ENCODE measurements at places on chromosomes 1 and 21.
A peak's percentile ranks its signal among the peaks of the same experiment; 100 is the strongest.

- no peak for DNase-seq
These were observed at the start of gene C1orf87 for GRCh38 chr1:60073605-60074278. C1orf87 (minus strand) TSS chr1:60073770; CDS start chr1:60072643, 1,127 bp downstream.

DNA sequence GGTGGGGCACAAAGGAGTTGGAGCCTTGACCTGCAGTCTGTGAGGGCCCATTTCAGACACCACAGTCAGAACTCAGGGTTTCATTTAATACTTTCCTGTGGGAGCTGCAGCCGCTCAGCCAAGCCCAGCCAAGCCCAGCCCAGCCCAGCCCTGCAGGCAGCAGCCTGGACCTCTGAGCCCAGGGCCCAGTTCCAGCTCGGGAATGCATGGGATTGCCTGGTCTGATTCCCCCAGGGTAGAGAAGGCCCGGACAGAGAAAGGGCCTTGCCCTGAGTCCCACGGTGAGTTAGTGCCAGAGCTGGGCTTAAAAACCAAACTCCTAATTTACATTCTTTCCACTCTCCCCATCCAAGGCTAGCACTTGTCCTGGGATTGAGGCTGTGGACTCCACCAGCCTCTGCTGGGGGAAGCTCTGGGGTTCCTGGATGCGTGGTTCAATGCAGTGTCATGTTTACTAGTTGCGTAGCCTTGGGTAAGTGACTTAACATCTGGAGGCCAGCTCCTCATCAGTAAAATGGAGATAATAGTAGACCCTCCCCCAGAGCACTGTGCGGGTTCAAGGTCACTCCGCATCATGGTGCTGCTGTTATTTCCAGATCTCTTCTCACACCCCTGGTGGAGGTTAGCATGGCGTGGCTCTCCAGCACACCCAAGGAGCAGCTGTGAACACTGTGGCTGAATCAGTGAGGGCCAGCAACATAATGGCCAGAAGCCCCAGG, 29.2 kb upstream of the PKP1 start:
- DNase-seq, result no peak

GRCh38 chr1:172141341-172141881, 279.1 kb upstream of the C1orf105 start:
- DNase-seq, result no peak

GRCh38 chr1:95558791-95559190, 324.8 kb downstream of the RWDD3 start:
- no peak for DNase-seq

DNA sequence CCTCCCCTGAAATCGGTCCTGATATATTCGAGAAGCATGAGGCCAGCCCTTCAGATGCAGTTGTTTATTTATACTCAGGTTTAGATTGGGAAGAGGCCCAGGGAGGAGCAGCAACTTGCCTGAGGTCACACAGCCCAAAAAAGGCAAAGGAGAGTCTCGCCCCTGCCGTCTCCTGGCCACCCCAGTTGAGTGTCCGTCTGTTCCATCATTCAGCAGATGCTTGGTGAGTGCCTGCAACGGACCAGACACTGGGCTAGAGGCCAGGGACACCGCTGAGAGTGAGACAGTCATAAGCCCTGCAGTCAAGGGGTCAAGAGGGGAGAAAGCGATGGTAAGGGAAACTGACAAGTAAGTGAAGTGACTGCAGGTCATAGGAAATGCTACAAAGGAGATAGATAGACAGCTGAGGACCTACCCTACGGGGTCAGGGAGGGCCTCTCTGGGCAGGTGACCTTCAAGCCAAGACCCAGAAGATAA, 15.4 kb upstream of the SELENON start:
- DNase-seq, result no peak

DNA sequence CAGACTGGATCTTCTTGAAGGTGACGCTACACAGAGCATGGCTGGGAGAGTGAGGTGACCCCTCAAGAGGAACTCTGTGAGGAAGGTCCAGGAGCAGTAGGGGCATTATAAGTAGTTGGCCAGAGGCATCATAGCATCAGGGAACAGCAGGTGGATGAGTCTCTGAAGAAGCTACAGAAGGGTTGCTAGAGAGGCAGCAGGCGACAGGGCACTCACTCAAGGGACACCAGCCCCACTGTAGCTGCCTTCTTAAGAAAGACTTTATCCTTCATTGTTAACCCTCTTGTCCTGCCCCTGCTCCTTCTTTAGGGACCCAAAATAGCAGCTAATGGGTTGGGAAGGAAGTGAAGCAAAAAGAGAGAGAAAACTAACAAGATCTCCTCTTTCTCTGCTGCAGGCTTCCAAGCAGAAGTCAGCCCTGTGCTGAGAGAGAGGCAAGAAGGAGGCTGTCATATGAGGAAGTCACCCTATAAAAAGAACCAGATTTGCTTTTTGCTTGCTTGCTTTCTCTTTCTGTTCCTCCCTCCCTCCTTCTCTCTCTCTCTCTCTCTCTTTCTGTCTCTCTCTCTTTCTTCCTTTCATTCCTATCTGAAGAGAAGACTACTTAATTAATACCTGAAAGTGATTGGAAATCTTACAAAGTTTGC, 7.7 kb upstream of the CD5L start:
- DNase-seq, result no peak

DNA sequence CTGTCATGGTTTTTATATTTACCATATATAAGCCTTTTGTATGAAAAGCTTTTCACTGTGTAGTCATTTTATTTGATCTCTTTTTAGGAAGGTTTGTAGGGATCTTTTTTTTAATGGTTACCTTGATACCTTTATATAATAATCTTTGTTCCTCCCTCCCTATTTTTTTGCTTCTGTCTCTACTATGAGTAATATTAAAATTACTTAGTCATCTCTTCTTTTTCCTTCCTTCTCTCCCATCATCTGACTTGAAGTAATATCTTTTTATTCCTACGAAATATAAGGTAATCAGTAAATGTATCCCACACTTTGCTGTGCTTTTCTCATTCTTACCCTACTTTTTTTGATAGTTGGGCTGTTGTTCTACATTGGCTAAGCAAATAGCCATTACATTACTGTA, 161.4 kb downstream of the MAGI3 start:
- no peak for DNase-seq

GRCh38 chr1:109214695-109215623, 1.2 kb downstream of the SARS1 start:
- no peak for DNase-seq

DNA sequence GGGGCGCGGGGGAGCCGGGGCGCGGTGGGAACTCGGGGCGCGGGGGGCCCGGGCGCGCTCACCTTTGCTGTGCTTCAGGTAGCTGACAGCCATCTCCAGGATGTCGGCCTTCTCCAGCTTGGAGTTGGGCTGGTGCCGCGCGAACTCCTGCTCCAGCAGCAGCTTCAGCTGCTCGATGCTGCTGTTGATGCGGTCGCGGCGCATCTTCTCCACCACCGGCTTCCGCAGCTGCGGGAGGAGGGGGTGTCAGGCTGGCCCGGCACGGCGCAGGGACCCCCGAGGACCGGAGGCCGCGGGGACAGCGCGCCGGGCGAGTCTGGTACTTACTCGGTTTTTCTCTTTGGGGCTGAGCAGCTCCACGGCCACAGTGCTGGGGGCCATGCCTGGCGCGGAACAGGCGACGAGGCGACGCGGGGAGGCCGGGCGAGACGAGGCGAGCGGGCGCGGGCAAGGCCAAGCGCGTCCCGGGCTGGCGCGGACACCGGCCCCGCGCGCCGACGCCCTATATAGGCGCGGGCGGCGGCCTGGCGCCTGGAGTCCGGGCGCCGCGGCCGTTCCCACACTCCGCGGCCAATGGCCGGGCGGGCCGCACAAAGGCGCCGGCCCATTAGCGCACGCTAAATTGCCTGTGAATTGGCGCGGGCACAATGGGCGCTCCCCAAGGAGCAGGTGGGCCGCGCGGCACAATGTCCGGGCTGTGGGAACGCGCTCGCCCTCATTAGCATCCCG, at the start of gene HES5:
Gene HES5 (minus strand): TSS at position 480 of the 729 bp plus-strand sequence. CDS start 99 bp downstream, at position 381.
- DNase-seq, result no peak

DNA sequence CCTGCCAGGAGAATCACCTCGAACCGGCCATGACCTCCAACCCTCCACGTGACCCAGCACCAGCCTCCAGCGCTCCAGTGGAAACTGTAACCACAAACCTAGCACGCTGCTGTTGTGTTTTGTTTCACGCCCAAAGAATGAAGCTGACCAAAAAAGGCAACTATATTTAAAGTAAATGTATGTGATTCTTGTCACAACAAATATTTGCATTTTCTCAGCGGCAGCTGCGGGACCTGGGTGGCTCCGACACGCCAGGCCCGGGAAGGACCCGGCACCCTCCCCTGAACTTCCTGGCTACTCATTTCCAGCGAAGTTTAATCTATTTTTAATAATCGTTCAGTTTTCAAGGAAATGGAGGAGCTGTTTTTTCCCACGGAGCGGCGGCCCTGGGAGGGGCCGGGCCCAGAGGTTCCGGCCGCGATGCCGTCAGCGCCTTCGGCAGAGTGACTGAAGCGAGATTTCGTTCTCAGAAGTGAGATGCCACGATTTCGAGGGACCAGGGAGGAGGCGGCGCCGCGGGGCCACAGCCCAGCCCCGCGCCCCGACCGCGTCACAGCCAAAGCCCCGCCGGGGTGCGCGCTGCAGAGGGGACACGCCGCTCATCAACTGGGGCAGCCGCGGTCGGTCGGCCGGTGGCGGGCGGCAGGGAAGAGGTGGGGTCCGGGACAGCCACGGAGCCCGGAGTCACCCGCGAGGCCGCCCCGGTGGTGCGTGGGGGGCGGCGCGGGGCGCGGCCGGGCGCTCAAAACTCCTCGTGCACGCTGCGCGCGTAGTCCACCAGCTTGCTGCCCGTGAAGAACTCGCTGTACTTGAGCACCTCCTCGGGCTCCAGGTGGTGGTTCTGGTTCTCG, 3.0 kb upstream of the TNFRSF4 start:
- no peak for DNase-seq

DNA sequence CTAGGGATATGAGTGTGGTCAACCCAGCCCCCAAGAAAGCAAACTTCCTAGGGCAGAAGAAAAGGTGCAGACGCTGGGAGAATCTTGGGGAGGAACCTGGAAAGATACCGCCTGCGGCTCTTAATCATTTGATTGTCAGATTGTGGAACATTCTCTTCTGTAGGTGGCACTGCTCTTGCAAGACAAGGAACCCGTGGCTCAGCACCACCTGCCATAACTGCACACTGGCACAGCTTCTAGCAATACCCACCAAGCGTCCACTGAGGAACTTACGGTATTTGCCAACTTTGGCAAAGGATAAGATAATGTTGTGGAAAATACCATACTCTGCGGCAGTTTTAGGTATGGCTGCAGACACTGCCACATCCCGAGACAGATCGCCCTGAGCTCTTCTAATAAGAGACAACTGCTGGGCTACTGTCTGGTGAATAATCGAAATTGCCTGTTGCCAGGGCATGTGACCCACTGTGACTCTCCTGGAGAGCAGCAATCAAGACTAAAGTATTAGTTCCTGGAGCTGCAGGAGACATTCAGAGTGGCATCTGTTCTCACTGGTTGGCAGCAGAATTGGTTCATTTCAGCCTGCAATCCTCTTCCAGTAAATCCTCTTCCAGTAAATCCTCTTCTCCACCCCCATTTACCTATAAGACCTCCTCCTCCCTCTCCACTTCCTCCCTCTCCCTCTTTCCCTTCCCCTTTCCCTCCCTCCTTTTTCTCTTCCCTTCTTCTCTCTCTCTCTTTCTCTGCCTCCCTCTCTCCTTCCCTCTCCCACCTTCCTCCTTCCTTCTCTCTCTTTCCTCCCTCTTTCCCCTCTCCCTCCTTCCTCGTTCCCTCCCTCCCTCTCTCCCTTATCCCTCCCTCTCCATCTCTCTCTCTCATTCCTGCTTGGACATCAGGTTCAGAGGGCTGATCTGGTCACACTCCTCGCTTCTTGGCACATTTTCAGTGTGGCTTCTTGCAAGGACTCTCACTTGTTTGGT, 49.7 kb upstream of the B3GALT5 start:
- no peak for DNase-seq

GRCh38 chr1:245716561-245716960, 561.8 kb downstream of the KIF26B start:
- no peak for DNase-seq

GRCh38 chr1:115040501-115040900, 10.9 kb downstream of the TSHB start:
- no peak for DNase-seq

- no peak for DNase-seq
These were observed 150.7 kb upstream of the CD34 start for GRCh38 chr1:208061632-208062031.

GRCh38 chr1:36913484-36914060, 120.7 kb downstream of the GRIK3 start:
- DNase-seq, result no peak

GRCh38 chr21:14120091-14120734, 90.5 kb downstream of the LIPI start:
- DNase-seq, result peak; percentile 7

DNA sequence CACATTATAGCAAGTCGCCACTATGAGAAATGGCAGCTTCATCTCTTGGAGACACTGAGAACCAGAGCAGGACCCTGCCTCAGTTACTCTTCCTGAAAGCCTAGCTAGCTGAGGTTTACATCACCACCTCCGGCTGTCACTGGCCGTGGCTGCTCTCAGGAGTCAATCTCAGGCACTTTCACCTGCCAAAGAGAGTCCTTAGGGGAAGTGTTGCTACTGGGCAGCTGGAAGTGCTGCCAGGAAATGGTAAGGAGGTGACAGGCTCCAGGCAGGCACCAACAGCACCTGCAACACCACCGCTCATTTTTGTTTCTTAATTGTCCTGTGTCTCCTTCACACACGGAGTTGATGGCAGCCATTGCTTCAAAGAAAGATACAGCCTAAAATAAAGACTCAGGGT, 92.5 kb downstream of the DSCAM start:
- no peak for DNase-seq

DNA sequence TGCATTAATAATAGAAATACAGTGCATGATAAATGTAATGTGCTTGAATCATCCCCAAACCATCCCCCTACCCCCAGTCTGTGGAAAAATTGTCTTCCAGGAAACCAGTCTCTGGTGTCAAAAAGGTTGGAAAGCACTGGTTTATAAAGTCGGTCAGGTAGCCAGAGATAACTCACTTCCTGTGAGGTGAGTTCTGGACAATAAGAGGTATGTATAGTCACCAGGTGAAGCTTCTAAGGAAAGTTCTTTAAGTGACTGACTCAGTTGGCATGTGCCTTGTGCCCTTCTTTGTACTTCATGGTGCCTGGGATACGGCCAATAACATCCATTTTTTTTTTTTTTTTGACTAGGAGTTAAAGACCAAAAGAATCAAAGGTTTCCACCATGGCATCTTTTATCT, 103.7 kb downstream of the GPATCH2 start:
- DNase-seq, result no peak

DNA sequence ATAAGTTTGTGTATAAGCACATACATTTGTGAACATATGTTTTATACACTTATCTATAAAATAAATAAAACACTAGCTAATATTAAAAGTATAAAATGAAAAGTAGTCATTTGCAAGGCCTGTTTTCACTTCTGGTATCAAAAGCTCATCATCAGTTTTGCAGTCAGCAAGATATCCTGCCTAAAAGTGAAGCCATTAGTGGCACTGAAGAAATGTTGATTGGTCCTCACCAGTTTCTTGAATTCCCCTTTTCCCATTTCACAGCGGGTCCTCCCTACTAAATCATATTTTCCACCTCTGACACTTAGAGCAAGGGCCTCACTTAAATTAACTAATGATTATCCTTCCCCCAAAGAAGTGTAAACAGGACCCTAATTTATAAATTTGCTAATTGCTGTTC, 6.7 kb downstream of the TBX15 start:
- DNase-seq, result no peak
